Stimulated activated CD4-positive, alpha-beta T cell treated with anti-CD3 and anti-CD28 coated beads, TNF-alpha, amount 100 ng/mL, for 48 hours (primary cell): ENCODE measurements at places on chromosomes 12 and 14.

DNA sequence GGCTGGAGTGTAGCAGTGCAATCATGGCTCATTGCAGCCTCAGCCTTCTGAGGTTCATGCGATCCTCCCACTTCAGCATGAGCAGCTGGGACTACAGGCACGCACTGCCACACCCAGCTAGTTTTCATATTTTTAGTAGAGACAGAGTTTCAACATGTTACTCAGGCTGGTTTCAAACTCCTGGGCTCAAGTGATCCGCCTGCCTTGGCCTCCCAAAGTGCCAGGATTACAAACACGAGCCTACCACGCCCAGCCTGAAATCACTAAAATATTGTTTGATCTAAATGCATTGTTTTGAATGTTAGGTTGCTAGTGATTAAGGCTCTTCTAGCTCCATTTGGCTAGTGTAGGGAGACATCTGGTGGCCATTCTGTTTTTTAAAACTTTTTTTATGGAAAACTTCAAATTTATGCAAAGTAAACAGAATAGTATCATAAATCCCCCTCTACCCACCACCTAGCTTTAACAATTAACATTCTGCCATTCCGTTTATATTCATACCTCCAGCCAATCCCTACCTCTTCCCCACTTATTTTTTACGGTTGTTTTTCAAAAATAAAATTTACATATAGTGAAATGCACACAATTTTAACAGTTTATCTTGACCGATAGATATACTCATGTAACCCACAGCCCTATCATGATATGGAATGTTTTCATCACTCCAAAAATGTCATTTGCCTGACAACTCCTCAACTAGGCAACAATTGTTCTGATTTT, 37.8 kb downstream of the MYO1H start:
- DNase-seq: no peak

DNA sequence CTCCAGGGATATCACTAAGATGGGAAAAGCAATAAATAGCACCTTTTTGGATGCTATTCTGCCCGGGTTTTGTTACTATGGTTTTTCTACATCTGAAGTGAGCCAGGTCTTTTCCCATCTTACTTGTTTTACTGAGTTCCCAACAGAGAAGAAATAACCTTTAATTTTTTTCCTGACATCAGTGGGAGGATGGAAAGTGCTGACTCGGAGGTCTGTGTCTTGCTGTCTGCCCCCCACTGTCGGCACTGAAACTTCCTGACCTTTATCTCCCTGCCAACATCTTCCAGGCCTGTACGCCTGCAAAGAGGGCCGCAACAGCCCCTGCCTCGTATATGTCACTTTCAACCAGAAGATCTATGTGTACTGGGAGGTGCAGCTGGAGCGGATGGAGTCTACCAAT, 11.0 kb downstream of the ITFG2 start:
- no peak for DNase-seq

- DNase-seq: no peak
Observed at GRCh38 chr14:31371646-31372045, 48.7 kb downstream of the HEATR5A start.

- no peak for DNase-seq
Observed at GRCh38 chr12:116150001-116150400, 127.5 kb downstream of the MED13L start.

DNA sequence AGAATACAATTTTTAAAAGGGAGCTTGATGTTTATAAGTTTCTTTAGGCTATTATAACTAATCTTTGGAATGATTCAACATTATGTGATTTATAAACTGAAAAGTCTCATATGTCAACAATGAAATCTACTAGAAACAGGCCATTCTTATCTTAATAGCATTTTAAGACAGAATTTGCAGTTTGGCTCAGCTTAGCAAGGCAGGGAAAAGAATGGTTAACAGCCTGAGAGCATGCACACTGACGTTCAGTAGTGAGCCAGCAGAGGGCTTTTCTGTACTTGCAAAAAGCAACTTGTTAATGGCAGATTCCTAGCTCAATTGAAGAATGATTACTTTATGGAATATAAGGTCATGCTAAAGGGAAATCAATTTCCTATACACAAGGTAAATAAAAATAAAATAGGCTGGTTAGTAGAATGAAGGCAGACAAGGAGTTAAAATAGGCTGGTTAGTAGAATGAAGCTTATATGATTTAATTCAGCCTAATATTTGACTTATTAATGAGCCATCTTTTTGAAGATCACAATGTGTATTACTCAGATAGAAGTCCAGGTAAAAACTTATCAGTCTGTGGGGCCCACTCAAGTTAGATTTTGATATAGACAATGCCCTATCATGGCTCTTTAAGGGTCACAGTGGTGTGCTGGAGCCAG, 95.9 kb downstream of the OTOGL start:
- DNase-seq: no peak

- peak; percentile 43 for DNase-seq
Observed at GRCh38 chr12:9797722-9798619, 29.3 kb upstream of the KLRF1 start.

DNA sequence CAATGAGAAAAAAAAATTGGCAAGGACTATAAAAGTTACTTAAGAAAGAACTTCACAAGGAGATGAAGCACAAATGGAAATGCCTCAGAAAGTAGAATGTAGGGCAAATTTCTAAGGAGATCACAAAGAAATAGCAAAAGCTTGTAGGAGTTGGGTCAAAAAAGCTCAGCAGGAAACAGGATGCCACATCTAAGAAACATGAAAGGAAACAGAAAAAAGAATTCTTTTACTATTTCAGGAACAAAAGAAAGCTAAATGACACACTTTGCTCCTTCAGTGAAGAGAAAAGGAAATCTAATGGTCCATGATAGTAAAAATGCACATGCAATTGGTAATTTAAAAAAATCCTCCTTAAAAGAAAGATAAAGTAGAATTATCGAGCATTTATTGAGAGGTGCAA, 452.1 kb upstream of the GARIN6 start:
- no peak for DNase-seq

DNA sequence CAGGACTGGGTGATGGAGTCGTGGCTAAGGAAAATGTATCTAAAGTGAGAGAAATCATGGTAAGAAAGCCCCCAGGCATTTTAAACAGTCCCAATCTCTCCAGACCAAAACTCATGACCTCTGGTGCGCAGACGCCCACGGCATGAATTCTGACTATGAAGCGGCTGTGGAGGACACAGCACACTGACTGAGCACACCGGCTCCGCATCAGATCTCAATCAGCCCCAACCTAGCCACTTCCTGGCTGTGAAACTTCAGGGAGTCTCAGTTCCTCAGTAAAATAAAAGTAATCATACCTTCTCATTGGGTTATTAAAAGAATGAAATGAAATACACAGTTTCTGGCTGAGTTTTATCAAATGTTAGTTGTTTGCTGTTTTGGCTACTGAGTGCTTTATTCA, 38.7 kb downstream of the SETD3 start:
- DNase-seq: no peak

- DNase-seq: no peak
Observed at GRCh38 chr12:113142173-113142885, 6.8 kb upstream of the RASAL1 start.
